Activated naive CD4-positive, alpha-beta T cell (primary cell): ENCODE measurements at places on chromosomes 3 and 15.

DNA sequence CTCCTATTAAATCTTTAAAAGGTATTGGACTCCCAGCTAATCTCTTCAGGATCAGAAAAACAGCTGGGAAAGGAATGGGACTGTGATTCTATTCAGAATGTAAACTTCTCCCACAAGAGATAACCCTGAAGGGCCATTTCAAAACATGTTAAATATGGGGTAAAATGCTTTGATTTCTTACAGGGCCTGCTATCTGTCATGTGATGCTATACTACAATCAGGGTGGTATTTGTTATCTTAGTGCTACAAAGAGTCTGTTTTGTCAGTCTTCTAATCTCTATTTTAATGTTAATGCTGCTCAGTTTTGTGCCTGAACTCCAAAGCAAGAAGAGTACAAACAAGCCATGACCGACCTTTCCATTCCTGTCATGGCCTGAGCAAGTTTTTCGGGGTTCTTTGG is 186.9 kb downstream of the TBC1D5 start:
- DNase-seq = no peak

DNA sequence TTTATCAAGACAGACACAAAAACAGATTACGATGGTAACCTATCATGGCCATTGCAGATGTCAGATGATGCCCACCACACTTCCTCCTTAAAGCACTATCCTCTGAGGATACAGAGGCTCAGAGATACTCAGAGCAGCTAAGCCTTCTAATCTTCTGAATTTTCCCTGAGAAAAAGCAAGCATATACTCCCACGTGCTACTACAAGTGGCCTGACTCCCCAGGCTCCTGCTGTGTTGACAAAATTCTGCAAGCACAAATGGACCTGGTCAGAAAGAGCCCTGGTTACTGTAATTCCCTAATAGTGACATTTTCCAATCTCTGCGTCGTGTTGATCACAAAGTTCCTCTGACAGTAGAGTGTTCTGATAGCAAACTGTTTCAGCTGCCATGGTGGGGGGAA is 207.1 kb downstream of the KCNMB2 start:
- no peak for DNase-seq

DNA sequence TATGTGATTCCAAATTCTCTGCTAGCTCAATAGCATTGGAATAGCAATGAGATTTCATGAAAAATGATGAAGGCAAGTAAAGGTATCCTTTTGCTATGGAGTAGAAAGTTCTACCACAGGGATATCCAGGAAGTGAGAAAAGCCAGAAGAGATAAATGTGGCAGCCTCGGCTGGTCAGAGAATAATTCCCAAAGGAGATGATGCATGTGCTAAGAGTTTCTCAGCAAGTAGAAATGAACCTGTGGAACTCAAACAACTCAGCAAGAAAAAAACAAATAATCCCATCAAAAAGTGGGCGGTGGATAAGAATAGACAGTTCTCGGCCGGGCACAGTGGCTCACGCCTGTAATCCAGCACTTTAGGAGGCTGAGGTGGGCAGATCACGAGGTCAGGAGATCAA is 38.2 kb downstream of the ALS2CL start:
- DNase-seq = no peak

GRCh38 chr3:14458434-14459275 is 56.2 kb downstream of the SLC6A6 start:
- DNase-seq = no peak

GRCh38 chr15:29044503-29044901 is 158.7 kb downstream of the APBA2 start:
- DNase-seq = no peak

DNA sequence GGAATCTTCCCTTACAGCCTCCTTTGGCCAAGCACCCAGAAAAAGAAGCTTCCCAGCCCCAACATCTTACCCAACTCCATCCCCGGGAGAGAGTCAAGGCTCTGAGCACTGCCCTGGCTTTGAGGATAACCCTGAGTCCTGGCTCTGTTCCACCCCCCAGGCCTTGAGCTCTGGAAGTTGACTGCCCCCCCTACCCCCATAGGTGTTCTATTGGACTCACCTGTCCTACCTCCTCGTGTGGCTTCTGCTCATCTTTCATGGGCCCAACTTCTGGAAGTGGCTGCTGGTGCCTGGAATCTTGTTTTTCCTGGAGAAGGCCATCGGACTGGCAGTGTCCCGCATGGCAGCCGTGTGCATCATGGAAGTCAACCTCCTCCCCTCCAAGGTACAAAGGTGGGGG is 22.3 kb downstream of the NOX5 start:
- DNase-seq = no peak

DNA sequence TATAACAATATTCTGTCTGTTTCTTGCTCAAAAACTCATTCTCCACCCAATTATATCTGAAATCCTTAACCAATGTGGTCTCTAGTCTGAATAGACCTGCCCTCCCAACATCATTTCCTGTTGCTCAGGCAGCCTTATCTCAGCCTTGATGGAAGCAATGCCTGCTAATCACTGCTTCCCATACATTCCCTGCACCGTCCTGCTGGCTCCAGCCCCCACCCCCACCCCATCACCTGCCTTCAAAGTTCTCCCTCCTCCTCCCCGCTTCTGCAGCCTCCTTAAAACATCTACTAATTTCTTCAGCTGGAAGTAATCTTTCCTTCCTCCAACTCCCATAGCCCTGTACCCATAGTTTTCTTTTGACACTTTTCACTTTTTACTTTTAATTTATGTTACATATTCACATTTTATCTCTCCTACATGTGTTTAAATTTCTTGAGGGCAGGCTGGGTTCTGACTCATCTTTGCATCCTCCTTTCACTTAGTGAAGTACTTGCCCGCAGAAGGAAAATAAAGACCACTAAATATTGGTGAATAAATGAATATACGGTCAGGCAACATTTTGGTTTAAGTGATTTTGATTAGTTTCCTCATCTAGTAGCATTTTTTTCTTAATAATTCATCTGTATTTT is 98.2 kb downstream of the MEIS2 start:
- no peak for DNase-seq

- peak; percentile 27 for DNase-seq
These were observed 762 bp downstream of the CTNNB1 start for GRCh38 chr3:41199866-41200668.

DNA sequence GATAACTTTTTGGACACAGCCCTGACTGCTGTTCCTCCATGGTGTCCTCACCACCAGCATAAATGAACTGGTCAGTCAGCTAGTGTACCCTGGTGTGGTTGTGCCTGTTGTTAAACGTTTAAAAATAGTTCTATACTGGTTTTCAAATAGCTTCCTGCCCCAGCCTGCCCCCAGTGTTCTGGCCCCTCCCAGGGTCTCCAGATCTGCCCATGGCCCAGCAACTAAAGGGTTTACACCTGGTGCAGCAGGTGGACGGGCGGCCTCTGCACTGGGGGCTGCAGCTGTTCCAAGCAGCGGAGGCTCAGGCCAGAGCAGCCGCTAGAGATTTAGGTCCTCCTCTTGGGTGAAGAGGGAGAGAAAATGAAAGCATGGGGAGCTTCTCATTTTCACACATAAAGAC is 6.1 kb upstream of the NR2E3 start:
- no peak for DNase-seq

DNA sequence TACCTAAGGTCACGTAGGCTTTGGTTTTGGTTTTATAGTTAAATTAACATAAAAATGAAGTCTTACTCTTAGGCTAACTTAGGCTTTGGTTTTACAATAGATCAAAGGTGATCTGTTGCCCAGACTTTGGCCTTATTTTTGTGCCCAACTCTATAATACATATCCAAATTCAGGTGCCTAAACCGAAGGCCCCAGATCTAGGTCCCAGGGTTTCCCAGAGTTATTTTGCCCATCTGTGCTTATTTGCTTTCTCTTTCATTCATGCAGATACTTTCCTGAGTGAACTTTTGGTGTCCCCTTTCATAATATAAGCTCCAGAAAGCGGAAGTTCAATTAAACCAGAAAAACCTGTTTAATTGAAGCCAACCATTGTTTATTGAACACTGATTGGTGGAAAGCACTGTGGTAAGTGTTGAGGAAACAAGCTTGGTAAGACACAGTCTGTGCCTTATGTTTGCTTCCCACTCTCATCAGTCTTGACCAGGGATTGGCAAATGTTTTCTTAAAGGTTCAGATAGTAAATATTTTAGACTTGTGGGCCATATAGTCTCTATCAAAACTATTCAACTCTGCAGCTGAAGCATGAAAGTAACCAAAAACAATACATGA is 209.7 kb downstream of the WDR72 start:
- DNase-seq = no peak

DNA sequence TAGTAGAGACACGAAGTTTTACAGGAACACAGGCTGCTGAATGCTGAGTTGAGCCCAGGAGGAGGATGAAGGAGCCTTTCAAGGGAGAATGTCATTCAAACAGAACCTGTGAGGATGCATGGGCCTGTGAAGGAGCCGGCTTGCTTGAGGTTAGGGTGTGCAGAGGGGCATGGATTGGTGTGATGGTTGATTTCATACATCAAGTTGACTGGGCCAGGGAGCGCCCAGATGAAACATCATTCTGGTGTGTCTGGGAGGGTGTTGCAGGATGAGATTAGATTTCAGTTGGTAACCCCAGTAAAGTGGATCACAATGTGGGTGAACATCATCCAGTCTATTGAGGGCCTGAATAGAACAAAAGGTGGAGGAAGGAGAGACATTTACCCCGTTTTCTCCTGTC is 243.6 kb downstream of the EDEM1 start:
- no peak for DNase-seq

- no peak for DNase-seq
These were observed 3.4 kb downstream of the AMOTL2 start for GRCh38 chr3:134370611-134371531.

- DNase-seq = no peak
These were observed 53.8 kb upstream of the RAB6B start for GRCh38 chr3:133949438-133949837.

DNA sequence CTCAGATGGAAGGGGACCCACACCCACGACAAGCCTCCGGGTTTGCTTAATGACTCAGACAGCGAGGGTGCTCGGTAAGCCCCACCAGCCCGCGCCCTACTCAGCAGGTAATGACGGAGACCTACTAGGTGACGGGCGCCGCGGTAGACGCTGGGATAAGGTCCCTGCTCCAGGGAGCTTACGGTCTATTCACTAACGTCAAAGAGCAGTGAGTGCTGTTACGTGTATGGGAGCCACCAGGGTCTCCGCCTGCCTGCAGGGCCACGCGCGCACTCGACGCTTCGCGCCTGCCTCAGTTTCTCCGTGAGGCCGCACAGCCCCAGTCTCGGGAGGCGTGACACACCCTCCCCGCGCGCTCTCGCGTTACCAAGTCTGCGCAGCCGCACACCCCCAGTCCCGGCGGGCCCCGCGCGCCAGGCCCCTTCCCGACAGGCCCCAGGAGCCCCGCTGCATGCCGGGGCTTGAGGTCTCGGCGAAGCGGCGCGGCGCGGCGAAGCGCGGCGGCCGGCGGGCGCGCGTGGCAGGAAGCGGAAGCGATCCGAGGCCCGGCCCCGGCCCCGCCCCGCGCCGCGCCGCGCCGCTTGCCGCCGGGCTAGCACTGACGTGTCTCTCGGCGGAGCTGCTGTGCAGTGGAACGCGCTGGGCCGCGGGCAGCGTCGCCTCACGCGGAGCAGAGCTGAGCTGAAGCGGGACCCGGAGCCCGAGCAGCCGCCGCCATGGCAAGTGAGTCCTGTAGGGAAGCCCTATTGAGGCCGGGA is at the start of gene SEC61A1:
TSS of gene SEC61A1 (plus strand) at position 601 of the 758 bp plus-strand sequence. CDS start at position 717, 116 bp downstream.
- peak; percentile 82 for DNase-seq

DNA sequence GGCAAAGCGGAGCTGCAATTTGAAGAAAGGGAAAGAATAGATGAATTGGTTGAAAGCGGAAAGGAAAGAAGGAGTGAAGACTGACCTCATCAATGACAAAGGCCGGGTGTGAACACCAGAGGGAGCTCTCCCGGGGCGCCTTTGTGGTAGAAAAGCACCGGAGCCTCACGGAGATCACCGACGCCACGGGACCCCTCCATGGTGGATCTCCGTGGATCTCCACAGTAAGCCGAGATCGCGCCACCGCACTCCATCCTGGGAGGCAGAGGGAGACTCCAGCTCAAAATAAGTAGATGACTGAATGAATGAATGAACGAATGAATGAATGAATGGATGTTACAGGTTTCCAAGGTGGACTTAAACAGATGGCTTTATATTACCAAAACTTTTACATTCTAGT is 25.0 kb downstream of the GPR160 start:
- no peak for DNase-seq

GRCh38 chr15:73367624-73368300 is 996 bp downstream of the HCN4 start:
- DNase-seq = no peak

DNA sequence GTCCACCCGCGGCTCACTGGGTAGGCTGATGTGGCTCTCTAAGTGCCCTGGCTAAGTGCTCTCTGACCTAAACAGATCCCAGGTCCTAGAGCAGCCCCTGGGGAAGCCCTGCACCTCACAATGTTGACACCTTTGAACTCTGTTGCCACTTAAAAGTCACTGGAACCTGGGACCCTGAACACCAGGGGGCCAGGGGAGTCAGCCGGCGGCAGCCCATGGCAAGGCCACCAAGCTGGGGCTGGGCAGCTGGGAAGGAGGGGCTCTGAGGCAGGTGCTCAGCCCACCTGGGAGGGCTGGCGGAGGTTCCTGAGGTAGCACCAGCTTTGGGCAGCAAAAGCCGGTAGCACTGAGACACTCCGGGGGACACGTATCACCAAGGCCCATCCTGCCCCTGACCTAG is 129.0 kb downstream of the CHSY1 start:
- no peak for DNase-seq

DNA sequence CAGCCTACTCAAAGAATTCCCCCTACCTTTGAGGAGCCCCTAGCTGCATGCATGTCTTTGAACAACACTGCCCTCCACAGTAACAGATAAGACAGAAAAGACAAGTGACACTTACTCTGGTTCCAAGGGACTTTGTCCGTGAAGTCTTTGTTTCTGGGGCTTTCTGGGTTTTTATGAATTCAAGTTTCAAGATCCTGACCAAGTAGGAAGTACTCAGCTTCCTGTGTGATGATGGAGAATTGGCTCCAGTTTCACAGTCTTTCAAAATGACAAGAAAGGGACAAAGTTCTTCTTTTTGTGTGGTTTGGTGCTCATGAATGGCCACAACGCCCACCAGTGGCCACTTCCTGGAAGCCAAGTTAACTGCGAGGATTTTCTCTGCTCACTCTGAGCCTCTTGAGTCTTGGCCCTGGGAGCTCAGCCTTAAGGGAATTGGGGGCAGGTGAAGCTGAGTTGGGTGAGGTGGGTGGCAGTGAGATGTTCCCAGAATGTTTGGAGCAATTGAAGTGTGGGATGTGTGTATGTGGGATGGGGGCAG is at the start of gene CCR1:
TSS of gene CCR1 (minus strand) at position 147 of the 538 bp plus-strand sequence. CDS start 4,000 bp downstream, outside the sequence.
- DNase-seq = no peak
